ENCODE measurements at places on chromosomes 2 and 18.

GRCh38 chr2:69034122-69034521 is 21.1 kb downstream of the ANTXR1 start:
- DNase-seq, result no peak

DNA sequence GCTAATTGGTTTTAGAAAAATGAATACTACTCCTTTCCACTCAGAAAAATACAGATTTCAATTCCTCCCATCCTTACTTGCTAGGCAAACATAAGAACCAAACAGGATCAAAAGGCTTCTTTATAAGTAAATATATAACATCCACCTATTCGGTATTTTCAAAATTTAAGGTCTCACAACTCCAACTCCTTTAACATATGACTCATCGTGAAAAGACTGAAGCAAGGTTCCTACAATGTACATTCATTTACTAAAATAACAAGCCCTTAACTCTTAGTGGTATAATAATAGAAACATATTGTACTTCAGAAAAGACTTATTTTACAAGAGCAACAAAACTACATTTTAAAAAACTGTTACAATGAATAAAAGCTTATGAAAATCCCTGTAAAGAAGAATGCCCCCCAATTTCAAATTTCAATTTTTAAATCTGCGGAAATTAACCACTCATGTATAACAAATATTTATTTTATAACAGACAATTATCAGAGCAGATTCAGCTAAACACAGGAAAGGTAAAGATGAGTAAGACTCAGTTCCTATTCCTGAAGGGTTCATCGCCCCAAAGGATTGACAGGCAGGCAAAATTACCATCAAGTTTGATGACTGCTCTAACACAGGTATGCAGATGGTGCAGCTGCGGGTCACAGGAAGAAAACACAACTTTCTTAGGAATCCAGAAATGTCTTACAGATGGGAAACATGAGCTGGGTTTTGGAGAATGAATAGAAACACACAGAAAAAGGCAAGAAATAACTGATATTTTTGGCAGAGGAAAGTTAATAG is 96.4 kb downstream of the COBLL1 start:
- peak; percentile 25 for DNase-seq

DNA sequence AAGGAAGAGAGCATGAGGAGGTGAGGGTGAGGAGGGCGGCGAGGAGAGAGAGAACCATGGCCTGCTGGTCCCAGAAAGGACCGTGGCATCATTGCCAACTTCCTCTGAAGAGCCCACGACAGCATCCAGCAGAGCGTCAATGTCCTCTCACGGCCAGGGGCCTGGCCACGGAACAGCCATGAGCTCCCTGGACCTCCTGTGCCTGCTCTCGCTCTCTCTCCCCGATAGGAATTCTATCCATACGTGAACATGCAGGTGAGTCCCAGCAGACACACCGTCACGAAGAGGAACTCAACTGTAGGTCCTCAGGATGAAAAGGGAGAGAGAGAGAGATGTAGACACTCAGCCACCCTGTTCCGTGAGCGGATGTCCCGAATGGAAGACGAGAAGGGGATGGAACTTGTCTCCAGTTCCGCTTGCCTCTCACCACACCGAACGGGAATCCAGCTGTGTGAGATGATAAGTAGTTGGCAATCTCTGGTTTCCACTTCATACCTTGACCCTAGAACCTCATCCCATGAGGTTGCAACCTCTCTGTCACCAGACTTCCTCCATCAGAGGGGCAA is 107.6 kb downstream of the TNS1 start:
- no peak for DNase-seq

DNA sequence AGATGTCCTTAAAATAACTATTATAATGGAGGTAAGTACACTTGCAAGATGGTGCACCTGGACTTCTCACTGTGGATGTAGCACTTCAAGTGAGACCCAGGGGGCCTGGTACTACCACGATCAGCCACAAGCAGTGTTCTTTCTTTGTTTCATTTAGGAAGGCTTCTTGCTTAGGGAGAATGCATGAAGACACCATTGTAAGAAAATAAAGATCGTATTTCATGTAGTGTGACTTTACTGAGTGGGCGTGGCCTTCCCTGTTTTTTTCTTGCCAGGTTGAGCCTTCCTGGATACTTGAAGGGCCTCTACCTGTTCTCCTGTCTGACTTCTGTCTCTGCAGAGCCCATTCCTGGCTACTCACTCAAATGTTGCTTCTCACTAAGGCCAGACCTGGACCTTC is 615.6 kb upstream of the SOX11 start:
- DNase-seq, result no peak

GRCh38 chr2:157257312-157258252 is at the start of gene GALNT5:
Gene GALNT5 (plus strand): TSS chr2:157257705. CDS start chr2:157258083, 378 bp downstream.
- peak; percentile 74 for DNase-seq

DNA sequence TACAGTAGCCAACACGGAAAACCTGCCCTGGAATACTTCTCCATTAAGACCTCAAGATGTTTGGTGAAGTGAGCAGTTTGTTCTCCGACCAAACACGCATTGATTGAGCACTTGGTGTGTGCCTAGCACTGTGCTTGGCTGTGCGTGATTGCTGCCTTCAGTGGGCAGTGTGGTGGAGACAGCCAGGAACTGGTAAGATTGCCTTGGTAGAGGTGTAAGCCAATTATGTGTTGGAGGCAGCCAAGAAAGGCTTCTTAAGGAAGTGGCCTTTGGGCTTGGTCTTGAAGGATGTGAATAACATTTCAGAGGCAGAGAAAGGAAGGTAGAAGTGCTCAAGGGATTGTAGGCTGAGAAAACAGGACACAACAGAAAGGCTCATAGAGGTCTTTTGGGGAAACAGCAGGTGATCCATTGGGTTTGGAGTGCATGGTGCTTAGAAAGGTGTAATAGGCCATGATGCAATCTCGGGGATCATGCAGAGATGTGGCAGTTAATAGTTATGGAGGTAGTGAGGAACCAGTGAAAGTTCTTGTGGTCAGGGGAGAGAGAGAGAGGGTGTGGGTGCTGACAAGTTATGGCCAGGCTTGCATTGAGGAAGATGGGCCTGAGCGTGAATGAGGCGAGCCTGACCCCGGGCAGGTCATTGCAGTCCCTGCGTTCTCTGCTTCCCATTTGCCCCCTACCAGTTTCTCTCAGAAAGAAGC is 6.3 kb downstream of the B3GNT2 start:
- DNase-seq, result no peak

- no peak for DNase-seq
These were observed 2.7 kb downstream of the NCL start for GRCh38 chr2:231461516-231461971.

GRCh38 chr2:239118264-239118663 is 270.4 kb downstream of the TWIST2 start:
- no peak for DNase-seq

DNA sequence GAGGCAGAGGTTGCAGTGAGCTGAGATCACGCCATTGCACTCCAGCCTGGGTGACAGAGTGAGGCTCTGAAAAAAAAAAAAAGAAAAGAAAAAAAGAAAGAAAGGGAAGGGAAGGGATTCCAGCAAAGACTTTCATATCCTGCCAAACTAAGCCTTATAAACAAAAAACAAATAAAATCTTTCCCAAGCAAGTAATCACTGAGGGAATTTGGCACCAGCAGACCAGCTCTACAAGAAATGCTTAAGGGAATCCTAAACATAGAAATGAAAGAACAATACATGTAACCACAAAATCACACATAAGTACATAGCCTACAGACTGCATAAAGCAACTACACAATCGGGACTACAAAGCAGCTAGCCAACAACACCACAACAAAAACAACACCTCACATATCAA is 79.1 kb downstream of the TRABD2A start:
- no peak for DNase-seq

- DNase-seq, result peak; percentile 44
These were observed 651 bp downstream of the KCNK3 start for GRCh38 chr2:26692897-26693849.

DNA sequence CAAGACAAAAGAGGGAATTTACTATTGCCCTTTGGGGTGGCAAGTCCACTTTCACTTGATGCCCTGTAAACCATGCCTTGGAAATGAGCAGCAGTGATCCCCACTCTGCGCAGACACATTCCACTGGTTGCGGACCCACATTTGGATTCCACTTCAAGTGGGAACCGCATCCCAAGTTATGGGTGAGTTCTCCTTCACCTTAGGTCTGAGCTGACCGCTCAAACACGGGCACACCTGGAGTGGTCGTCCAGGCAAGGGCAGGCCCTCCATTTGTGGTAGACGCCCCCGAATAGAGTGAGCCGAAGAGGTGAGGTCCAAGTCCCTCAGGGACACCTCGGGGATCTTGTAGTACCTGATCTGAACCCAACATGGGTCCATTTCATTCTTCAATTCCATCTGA is 9.8 kb upstream of the AGXT start:
- no peak for DNase-seq

DNA sequence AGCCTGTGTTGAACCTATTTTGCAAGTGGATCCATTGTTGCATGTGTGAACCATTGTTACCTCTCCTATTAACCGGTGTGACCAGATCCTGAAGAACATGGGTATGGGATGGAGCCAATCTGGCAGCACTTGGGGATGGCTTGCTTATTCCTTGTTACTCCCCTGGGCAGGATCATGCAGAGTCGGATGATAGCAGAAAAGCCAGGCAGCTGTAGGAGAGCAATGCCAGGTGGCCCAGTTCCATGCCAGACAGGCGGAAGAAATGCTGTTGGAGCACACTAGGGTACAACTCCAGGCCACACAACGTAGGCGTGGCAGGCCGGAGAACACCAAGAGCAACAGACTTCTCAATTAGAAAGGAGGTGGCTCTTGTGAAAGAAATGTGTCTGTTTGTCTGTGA is 16.3 kb upstream of the MYO1B start:
- peak; percentile 23 for DNase-seq

DNA sequence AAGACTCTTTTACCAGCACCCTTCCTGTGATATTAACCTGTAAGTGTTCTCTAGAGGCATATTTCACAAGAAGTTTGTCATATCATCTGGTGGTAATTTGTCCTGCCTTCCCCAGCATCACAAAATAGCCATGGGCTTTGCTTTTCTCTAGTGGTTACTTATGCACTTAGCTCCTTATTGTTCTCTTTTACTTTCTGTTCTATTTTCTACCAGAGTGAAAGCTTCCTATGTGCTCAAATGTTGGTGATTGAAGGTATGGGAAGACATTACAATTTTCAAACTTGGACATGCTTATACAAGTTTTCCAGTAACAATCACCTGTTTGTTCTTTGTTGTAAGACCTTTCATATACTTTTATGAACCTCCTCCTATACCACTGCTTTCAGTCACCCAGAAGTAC is 87.0 kb upstream of the KCNH7 start:
- DNase-seq, result peak; percentile 60

- DNase-seq, result no peak
These were observed 2.8 kb downstream of the ECEL1 start for GRCh38 chr2:232484628-232485347.

- peak; percentile 93 for DNase-seq
These were observed 27.3 kb downstream of the LAMA3 start for GRCh38 chr18:23716516-23716915.

GRCh38 chr18:13302457-13303225 is 84.1 kb downstream of the LDLRAD4 start:
- no peak for DNase-seq

DNA sequence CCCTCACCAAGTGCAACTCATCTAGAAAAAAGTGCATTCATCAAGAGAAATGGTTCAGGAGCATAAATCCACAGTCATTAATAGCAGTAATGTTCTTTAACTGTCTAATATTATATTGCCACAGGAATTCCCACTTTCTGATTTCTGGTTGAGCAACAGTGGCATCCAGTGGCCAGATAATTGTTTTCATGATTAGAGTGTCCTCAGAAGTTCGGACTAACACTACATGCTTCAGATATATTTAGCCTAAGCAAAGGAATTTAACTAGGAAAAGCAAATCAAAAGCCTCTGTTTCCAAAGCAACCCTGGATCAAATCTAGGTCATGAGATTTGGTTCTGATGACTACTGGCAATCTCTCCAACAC is 9.8 kb upstream of the ERBB4 start:
- peak; percentile 44 for DNase-seq

GRCh38 chr18:63254716-63255399 is 64.7 kb downstream of the BCL2 start:
- DNase-seq, result no peak

DNA sequence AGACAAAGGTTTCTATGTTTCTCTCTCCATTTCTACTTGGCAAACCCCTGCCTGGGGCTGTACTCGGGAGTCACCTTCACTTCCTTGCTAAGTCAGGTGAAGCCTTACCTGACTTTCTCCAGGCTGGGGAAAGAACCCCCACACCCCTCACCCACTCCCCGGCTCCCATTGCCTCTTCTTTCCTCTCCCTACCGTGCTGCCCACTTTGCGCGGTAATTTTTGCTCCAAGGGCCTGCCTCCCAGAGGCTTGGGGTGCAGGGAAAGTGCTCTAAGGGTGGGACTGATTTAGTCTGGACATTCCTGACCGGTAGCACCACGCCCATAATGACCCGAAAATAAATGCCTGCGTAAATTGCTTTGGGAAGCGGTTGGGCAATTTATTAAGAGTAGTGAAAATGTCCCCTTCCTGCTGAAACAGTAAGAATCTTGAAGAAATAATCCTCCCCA is 49.1 kb upstream of the ATP6V1B1 start:
- no peak for DNase-seq

DNA sequence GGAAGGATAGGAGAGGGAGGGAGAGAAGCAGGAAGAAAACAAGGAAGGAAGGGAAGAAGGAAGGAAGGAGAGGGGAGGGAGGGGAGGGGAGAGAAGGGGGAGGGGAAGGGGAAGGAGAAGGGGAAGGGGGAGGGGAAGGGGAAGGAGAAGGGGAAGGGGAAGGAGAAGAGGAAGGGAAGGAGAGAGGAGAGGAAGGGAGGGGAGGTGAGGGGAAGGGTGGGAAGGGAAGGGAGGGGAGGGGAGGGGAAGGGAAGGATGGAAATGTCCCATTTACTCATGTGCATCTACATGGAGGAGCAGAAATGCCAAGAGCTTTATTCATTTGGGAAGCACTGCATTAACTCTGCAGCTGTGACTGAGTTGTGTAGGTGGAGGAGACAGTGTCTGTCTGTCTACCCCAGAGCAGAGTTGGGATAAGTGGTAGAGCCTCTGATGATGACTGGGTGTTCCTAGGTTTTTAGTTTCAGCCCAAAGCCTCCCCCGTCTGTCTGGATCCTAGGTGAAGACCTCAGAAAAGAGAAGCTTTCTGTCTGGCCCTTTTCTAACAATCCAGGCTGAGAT is 131.3 kb downstream of the COL6A3 start:
- peak; percentile 30 for DNase-seq

DNA sequence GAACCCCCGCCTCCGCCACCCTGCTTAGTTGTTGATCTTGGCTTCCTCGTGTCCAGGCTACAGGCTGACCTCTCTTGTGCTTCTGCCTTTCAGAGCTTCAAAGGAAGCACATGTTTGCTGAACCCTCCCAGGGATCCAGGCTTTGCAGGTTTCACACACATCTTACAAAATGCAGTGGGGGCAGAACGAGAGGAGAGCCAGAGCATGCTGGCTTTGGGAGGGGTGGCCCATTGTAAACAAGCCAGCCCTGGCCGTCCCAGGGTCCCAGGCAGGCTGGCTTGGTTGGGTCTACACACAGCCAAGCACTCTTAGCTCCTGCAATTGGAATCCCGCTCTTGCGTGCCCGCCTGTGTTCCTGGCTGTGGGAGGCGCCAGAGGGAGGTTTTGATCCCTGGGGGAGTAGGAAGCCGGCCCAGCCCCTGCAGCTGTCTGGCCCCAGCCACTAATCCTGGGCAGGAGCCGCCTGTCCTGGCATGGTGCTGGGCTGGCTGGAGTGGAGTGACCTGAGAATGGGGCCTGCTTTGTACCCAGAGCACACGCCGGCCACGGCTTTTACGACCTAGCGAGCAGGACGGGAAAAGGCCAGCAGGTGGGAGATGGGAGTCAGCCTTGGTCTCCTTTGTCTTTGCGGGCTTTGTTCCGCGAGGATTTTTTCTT is 53.9 kb downstream of the SH3BP4 start:
- DNase-seq, result no peak

All from epithelial cell of esophagus (primary cell).